ENCODE measurements at places on chromosomes 12 and 14. TPM values are rescaled to one million over a fixed set of nuclear protein-coding genes. Genes with fewer than 3 reads are reported as not detected.
A peak's percentile ranks its signal among the peaks of the same experiment; 100 is the strongest.

DNA sequence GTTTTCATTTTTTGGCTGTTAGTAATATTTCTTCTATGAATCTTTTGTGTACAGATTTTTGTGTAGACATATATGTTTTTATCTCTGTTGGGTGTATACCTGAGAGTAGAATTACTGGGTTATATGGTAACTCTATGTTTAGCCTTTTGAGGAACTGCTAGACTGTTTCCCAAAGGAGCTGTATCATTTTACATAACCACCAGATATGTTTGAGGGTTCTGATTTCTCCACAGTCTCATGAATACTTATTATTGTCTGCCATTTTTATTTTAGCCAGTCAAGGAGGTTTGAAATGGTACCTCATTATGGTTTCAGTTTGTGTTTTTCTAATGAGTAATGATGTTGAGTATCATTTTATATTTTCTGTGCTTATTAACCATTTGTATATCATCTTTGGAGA, 1.9 kb downstream of the PCNX4 start:
- peak overlapping the region; percentile 94 for H3K27ac ChIP-seq
- H3K4me3 ChIP-seq = peak overlapping the region; percentile 94
- peaks cover 26% of the 10 kb centered on the region for H3K4me1 ChIP-seq
- no peak for DNase-seq
- no peaks in the 10 kb centered on the region for H3K27me3 ChIP-seq

- no peaks in the 10 kb centered on the region for H3K27me3 ChIP-seq
- peak overlapping the region; percentile 86 for H3K27ac ChIP-seq
- no peak for DNase-seq
- H3K36me3 ChIP-seq = peaks cover 54% of the 10 kb centered on the region
- peaks cover 72% of the 10 kb centered on the region for H3K4me1 ChIP-seq
- H3K4me3 ChIP-seq = peak overlapping the region; percentile 65
These were observed 171.0 kb upstream of the HIF1A start for GRCh38 chr14:61524211-61524806.

DNA sequence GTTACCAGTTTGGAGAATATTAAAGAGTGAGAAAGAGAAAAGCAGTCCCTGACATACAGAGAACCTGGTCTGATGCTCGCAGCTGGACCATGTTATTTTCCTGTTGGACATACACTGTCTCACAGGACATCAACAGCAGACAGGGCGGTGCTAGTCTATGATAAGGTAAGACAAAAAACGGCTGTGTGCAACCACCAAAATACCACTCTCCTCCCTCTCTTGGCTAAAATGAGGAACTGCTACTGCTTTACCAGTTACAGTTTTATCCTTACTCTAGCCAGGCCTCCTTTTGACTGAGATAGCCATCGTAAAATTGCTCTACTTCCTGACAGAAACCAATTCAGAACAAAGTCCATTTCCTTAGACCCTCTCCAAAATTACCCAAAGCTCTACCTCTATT, 47.0 kb upstream of the ERGIC2 start:
- no peaks in the 10 kb centered on the region for H3K4me1 ChIP-seq
- H3K4me3 ChIP-seq = no peak overlapping the region
- H3K27me3 ChIP-seq = peaks cover 6% of the 10 kb centered on the region

PDE3A gene
- total RNA-seq = not detected

GLIPR1L2 gene
- total RNA-seq = not detected

- peaks cover 4% of the 10 kb centered on the region for H3K27me3 ChIP-seq
- DNase-seq = no peak
- no peak overlapping the region for H3K4me3 ChIP-seq
- no peaks in the 10 kb centered on the region for H3K36me3 ChIP-seq
These were observed 21.5 kb downstream of the PAX9 start for GRCh38 chr14:36683083-36683724.

Data from activated naive CD8-positive, alpha-beta T cell treated with anti-CD3 and anti-CD28 coated beads, Interleukin-2, amount 10 ng/mL, durations not matched to agents 7 days and 5 days (primary cell).